Cardiac septum (tissue), 1 donor: ENCODE measurements at places on chromosomes 16 and 17. TPM values are rescaled to one million over a fixed set of nuclear protein-coding genes. Genes with fewer than 3 reads are reported as not detected.

The GINS3 gene
- 4.7 TPM for total RNA-seq

The ASGR1 gene
- 0.54 TPM for total RNA-seq

The HOXB2 gene
- total RNA-seq: 4.9 TPM

The KRT15 gene
- not detected for total RNA-seq

The CCL23 gene
- total RNA-seq: not detected
